ENCODE measurements at places on chromosomes 11 and 22.

- no peak for DNase-seq
These were observed 32.9 kb upstream of the DLAT start for GRCh38 chr11:111992206-111992855.

DNA sequence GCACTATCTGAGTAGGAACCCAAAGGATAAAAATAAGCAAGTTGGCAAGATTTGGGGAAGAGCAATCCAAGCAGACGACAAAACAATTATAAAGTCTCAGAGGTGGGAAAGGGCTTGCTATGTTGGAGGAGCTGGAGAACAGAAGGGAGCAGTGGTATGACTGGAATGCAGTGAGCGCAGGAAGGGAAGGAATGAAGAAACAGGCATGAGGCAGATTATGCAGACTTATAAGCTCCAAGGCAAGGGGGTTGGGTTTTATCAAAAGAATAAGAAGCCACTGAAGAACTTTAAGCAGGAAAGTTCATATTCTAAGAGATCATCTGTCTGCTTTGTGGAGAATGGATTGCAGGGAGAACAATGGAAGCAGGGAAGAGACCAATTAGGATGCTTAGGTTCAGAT is 31.7 kb downstream of the PGM2L1 start:
- no peak for DNase-seq

DNA sequence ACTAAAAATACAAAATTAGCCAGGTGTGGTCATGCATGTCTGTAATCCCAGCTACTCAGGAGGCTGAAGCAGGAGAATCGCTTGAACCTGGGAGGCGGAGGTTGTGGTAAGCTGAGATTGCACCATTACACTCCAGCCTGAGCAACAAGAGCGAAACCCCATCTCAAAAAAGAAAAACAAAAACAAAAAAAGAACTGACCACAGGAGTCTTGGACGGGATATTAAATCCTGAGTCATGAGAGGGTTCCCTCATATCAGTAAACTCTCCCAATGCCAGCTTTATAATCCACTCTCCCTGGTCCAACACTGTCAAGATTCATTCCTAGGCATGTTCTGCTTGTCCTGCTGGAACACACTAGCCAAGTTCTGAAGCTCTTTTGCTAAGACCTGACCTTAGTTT is 61.5 kb upstream of the EP300 start:
- no peak for DNase-seq

GRCh38 chr11:68658661-68659060 is 25.7 kb upstream of the GAL start:
- no peak for DNase-seq

- DNase-seq, result no peak
These were observed 16.9 kb downstream of the MS4A6A start for GRCh38 chr11:60165951-60166350.
